ENCODE measurements at places on chromosomes 3 and 15.

DNA sequence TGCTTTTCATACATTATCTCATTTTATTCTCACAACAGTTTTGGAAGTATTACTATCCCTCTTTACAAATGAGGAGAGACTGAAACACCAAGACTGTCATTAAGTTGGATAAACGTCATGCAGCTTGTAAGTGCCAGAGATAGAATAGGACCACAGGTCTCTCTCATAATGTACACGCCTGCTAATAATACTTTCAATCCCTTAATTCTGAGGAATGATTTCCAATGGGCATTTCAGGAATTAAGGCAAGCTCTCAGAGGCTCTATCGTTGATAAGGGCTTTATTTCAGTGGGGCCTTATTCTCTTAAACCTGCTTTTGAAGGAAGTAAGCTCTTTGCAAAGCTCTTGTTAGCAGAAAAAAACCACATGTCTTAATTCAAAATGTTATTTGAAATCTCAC is 229.1 kb downstream of the NFKBIZ start:
- no peak for DNase-seq

- no peak for DNase-seq
Measured at GRCh38 chr3:23650371-23651140, 155.2 kb upstream of the UBE2E1 start.

DNA sequence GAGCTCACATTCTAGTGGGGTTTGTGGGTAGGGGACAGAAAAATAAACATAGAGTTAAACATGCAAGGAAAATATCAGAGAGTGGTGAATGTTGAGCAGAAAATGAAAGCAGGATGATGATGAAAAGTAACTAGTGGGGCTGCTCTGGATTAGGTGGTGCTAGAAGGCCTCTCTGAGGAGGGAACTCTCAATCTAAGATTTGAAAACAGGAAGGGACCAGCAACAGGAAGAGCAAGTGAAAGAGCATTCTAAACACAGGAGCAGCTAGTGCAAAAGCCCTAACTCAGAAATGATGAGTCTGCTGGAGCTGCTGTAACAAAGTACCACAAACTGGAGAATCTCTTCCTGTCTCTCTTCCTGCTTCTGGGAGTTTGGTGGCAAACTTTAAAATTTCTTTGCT is 468.6 kb upstream of the AGTR1 start:
- DNase-seq: no peak

DNA sequence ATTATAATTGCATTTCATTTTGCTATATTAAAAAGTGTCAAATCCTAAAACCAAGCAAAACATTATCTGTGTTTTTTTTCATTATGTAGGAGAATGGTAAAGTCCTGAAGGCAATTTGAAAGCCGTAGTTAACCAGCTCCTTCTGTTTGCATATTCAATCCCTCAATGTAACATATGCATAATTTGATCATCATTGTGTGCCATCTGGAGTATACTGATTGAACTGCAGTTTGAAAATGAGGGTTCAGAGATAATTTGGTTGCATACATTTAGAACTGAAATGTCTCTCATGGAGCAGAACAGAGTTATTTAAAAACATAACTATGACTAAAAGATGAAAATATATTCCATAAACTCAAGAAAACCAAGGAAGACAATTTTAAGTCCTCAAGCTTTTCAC is 518.6 kb downstream of the GBE1 start:
- DNase-seq: no peak

DNA sequence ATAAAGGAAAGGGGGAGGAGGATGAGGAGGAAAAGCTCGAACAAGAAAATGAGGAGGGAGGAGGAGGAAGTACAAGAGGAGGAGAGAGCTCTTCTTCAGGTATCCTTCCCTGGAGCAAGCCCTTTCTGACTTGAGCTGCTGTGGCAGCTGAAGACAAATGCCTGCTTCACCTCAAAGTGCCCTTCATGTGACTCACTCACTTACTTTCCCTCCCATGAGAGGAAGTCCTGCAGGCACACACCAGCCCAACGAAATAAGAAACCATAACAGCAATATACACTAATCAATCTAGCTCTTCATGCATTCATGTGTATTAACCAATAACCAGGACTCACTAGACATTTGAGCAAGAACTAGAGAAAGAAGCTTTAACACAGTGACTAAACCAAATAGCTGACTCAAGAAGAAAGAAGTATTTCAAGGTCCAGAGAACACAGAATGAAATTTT is 251.9 kb downstream of the IGSF11 start:
- no peak for DNase-seq

DNA sequence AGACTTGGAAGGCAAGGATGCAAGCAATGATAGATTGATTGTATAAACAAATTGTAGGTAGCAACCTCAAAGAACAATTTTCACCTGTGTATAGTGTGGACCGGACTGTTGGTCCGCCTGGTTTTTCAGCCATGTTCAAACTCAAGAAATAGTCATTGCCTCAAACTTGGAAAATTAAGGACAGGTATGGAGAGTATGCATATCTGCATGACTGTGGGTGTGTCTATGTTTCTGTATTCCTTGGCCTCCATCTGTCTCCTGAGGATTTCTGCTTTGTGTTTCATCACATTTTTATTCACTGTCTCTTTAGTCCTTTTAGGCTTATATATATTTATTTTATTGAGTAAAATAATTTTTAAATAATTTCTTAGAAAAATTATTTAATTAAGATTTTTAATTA is 53.9 kb upstream of the RASA2 start:
- no peak for DNase-seq

DNA sequence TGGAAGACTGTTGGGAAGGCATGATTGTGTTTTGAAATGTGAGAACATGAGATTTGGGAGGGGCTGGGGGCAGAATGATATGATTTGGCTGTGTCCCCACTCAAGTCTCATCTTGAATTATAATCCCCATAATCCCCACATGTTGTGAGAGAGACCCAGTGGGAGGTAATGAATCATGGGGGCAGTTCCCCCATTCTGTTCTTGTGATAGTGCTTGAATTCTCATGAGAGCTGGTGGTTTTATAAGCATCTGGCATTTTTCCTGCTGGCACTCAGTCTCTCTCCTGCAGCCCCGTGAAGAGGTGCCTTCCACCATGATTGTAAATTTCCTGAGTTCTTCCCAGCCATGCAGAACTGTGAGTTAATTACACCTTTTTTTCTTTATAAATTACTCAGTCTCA is 430.5 kb downstream of the OTOL1 start:
- no peak for DNase-seq

DNA sequence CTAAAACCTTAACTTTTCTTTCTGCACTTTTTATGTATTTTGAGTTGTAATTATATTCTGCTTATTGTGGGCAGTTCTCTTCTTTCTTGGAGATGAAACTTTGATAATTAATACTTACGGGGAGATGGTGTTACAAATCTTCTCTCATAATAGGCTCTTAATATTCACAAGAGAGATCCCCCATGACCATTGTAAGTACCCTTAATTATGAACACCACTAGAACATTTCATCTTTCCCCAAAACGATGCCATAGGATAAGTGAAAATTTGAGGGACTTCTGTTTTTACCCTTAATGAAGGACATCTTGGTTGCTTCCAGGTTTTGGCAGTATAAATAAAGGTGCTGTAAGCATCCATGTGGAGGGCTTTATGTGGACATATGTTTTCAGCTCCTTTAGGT is 60.7 kb downstream of the PIAS1 start:
- DNase-seq: no peak

DNA sequence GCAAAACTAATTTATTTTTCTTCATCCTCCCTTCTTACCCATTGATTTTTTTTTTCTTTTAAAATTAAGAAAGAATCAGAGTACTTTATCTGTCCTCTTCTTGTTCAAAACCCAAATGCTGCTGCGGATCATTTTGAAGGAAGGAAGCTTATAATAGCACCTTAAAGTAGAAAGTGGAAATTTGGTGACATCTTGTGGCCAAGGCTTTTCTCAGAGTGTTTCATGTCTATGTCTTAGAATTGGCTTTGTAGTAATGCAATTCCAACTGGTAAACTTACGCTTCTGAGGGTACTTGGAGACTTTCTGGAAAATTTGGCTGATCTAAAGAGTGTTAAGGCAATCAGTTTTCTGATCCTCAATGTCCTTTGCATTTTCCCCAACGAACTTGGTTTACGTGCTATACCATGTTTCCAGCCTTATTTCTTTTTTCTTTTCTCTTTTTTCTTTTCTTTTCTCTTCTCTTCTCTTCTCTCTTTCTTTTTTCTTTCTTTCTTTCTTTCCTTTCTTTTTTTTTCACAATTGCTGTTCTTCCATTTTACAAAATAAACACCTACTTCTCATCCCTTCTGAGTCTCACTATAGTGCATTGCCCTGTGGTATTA is 30.7 kb downstream of the C3orf38 start:
- DNase-seq: no peak

DNA sequence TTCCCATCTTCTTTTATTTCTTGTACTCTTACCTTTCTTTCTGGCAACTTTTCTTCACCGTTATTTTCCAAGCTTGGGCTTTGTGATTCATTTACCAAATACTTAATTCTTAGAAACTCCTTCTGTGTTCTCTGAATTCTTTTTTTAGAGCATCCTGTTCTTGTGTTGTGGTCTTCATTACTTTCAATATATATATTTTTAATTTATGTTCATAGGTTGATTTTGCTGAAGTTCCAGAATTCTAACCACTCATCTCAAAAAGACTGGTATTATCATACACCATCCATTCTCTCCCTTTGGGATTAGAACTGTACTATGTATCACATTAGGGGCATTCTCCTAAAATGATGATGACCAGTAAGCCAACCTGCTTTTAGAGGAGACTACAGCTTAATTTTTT is 362.3 kb upstream of the CBLB start:
- no peak for DNase-seq

GRCh38 chr3:138172625-138173024 is 2.1 kb downstream of the DBR1 start:
- DNase-seq: no peak

GRCh38 chr15:44541282-44541958 is 4.5 kb downstream of the EIF3J start:
- no peak for DNase-seq

DNA sequence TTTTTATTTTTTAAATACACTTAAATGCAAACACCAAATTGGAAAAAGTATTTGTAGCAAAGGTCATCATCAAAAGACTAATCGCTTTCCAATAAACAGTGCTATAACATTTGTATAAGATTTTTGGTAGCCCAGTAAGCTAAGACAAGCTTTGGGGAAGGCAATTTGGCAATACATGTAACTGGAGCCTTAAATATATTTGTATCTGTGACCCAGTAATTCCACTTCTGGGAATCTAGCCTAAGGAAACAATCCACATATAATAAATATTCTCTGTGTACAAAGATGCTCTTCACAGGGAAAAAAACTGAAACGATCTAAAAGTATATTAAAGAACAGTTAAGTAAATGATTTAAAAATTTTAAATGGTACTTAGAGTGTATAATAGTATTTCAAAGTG is 65.5 kb upstream of the TJP1 start:
- DNase-seq: no peak

DNA sequence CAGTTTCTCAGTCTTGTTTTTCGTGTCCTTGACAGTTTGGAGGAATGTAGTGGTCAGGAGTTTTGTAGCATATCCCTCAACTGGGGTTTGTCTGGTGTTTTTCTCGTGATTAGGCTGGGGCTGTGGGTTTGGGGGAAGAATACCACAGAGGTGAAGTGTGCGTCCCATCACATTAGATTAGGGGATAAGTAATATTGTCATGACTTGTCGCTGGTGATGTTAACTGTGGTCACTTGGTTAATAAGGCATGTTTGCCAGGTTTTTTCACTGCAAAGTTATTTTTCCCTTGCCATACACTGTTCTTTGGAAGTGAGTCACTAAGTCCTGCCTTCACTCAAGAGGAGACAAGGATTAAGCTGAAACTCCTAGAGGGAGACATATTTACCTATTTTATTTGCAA is 39.1 kb downstream of the PAK2 start:
- no peak for DNase-seq

GRCh38 chr3:65811086-65811761 is 227.5 kb downstream of the MAGI1 start:
- DNase-seq: no peak

DNA sequence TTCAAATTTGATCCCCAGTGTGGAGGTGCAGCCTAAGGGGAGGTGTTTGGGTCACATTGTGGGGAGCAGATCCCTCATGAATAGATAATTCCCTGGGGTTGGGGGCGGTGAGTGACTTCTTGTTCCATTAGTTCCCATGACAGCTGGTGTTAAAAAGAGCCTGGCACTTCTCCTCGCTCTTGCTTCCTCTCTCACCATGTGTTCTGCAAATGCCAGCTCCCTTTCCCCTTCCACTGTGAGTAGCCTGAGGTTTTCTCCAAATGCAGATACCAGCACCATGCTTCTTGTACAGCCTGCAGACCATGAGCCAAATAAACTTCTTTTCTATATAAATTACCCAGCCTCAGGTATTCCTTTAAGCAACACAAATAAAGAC is 23.1 kb downstream of the RIOX2 start:
- no peak for DNase-seq
